Spinal cord (tissue), 10 donors: ENCODE measurements at places on chromosomes 16 and 17.

DNA sequence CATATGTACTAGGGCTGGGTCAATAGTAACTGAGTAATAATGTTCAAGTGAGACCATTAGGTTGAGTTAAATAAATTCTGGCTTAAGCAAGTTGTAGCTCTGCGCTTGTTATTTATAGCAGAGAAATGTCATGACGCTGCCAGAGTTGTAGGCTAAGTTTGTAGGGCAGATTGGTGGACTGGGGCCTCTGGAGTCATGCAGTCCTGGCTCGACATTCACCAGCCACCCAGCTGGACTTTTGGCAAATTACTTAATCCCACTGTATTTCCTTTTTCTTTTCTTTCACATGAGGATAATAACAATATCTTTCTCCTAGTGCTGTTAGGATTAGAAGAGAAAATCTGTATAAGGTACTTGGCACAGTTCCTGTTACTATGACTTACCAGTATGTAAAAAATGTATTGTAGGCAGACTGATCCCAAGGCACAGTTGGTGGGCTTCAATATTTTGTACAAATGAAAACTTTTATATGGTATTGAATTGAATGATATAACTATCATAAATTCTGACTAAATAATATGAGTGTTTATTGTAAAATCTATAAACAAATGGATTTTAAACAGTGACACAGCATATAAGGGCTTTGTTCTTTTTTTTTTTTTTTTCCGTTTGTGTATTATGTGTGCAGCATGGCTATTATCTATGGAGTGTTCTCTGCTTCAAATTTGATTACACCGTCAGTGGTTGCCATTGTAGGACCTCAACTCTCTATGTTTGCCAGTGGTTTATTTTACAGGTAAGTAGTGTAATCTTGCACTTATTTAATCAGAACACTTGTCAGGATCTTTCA, 2.6 kb downstream of the MFSD11 start:
- DNase-seq, result no peak

- no peak for DNase-seq
These were observed 4.6 kb downstream of the TAOK1 start for GRCh38 chr17:29394761-29395160.

- DNase-seq, result no peak
These were observed 2.7 kb upstream of the PDE6G start for GRCh38 chr17:81659038-81659437.

DNA sequence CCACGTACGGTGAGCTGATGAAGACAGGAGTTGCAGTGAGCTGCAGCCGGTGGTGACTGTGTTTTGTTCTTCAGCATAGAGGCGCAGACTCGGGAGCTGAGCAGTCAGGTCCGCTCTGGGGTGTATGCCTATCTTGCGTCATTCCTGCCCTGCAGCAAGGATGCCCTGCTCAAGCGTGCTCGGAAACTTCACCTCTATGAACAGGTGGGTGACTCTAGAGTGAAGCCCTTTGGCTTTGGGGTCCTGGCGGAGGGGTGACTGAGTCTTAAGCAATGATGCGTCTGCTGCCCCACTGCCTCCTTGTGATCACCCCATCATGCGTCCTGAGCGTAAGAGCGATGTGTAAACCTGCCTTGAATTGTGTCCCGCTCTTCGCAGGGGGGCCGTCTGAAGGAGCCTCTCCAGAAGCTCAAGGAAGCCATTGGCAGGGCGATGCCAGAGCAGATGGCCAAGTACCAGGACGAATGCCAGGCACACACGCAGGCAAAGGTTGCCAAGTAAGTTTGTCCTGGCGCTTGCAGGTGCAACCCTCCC, 22.9 kb downstream of the UBN1 start:
- no peak for DNase-seq

DNA sequence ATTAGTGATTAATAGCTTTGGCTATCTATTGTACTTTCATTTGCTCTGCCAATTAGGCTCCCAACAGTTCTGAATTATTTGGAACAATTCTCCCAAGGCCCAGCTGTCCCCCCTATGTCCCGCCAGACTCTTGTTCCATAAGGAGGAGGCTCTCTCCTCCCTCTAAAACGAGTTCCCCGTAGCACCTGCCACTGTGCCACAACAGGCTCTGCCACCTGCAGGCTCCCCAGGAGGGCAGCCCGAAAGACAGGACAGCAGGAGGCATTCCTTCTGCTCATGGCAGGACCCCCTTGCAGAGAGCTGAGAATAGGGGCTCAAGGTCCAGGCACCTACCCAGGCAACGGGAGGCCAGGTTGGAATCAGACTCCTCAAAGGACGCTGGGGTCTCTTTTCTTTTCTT, 9.0 kb downstream of the PITPNM3 start:
- no peak for DNase-seq

GRCh38 chr17:68961214-68961882, 6.2 kb upstream of the ABCA8 start:
- DNase-seq, result no peak

GRCh38 chr16:22300427-22301071, 3.3 kb downstream of the POLR3E start:
- DNase-seq, result peak; percentile 35

- DNase-seq, result no peak
These were observed 9.0 kb upstream of the SEC14L5 start for GRCh38 chr16:4948903-4949766.

GRCh38 chr16:19164285-19164684, 3.8 kb upstream of the SYT17 start:
- no peak for DNase-seq

GRCh38 chr16:6708576-6709215, 623.9 kb upstream of the RBFOX1 start:
- DNase-seq, result no peak

GRCh38 chr16:23172994-23173393, 9.6 kb upstream of the SCNN1G start:
- peak; percentile 47 for DNase-seq

- DNase-seq, result no peak
These were observed 75.0 kb downstream of the USP22 start for GRCh38 chr17:20967776-20968175.

DNA sequence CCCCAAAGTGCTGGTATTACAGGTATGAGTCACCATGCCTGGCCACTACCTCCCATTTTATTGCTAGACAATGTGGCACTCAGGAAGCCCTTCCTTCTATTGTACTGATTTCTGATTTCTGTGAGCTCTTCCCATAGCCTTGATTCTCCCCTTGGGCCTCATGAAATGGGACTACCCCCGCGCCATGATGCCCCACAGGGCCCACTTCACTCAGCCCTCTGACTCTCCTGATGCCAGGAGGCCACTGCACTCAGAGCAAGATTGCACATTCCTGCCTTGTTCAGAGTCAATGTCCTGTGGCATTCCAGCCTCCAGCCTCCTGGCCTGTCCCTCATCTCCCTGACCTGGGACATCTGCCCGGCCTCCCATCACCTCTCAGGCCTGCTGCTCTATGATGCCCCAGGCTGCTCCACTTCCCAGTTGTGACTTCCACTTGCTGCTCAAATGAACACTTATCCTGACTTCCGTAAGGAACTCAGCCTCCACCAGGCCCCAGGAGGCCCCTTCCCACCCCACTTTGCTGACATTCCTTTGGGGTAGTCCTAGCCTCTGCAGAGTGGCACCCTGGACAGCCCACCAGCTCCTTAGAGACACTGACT, 66.6 kb upstream of the KSR1 start:
- DNase-seq, result no peak

DNA sequence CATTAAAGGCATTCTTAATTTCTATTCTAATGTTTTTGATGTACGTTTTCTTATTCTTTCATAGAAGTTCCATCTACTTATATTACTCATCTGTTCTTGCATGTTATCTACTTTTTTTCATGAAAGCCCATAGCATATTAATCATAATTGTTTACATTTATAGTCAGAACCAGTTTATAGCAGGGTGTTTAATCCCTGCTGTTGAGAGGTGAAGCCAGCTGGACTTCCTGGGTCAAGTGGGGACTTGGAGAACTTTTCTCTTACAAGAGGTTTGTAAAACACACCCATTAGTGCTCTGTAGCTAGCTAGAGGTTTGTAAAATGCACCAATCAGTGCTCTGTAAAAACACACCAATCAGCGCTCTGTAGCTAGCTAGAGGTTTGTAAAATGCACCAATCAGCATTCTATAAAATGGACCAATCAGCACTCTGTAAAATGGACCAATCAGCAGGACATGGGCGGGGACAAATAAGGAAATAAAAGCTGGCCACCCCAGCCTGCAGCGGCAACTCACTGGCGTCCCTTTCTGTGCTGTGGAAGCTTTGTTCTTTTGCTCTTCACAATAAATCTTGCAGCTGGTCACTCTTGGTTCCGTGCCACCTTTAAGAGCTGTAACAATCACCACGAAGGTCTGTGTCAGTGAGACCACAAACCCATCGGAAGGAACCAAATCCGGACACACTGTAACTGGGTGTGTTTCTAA, 120.6 kb downstream of the TANC2 start:
- no peak for DNase-seq

- DNase-seq, result peak; percentile 14
These were observed 6.2 kb upstream of the CD300LG start for GRCh38 chr17:43840814-43841213.

DNA sequence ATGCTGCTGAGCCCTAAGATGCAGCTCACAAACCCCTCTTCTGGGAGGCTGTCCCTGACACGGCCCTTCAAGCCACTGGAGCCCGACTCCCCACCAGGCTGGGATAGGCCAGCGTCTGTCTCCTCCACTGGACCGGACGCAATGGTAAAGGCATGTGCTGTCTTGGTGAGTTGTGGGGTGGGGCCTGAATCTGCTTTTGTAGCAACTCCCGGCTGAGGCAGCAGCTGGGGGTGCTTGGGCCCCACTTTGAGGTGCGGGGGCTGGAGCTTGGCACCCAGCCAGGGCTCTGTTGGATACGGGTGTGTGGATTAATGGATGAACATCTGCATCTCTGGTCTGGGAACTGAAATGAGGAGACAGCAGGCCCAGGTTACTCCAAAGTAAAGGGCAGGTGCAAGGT, 3.5 kb upstream of the NLRC3 start:
- no peak for DNase-seq

DNA sequence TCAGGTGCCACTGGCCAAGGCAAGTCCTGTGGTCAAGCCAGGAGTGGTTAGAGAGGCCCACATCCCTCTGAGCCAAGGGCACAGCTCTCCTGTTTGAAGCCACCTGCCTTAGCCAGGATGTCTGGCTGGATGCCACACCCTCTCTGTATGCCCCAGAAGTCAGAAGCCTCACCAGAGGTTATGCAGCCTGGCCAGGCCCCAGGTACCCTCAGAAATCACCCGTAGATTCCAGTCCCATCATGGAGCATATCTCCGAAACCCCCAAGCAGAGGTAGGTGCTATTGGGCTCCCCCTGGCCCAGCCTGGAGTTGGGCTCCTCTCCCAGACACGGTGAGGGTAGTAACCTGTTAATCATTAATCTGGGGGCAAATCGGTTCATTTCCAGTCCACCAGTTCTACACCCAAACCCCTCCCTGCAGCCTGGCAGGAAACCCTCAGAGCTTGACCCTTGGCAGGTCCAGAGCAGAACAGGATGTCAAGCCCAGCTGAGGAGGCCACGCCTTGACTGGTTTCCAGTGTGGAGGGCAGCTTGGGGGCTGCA, 60.6 kb upstream of the TMEM97 start:
- no peak for DNase-seq

DNA sequence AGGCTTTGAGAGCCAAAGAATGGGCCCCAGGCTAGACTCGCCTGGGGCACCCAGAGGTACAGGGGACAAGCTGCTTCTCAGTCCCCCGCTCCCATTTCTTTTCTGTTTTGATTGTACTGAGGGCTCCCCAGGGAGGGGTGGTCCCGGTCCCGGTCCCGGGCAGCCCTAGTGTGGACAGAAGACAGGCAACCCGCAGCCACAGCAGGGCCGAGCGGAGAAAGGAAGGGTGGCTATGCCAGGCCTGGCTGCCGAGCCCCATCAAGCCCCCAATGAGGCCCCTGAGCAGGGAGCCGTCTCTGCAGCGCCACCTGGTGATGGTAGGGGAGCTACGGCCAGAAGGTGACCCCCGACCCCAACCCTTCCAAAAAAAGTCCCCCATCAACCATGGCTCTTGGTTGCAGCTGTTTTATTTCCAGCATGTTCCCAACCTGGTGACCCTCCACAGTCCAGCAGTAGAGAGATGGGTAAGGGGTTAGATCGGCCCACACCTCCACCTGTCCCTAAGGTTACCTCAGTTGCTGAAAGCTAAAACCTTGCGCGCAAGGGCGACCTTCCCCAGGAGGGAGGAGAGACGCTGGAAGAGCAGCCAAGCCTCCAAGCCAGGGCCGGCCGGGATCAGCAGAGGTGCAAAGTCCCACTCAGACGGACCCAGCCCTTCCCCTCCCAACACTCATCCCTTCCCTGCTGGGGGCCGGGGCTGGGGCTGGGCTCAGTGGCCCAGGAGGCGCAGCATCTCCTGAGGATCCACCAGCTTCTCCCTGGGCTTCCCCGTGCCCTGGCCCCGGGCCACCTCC, 2.6 kb upstream of the GRIN2C start:
- DNase-seq, result no peak

DNA sequence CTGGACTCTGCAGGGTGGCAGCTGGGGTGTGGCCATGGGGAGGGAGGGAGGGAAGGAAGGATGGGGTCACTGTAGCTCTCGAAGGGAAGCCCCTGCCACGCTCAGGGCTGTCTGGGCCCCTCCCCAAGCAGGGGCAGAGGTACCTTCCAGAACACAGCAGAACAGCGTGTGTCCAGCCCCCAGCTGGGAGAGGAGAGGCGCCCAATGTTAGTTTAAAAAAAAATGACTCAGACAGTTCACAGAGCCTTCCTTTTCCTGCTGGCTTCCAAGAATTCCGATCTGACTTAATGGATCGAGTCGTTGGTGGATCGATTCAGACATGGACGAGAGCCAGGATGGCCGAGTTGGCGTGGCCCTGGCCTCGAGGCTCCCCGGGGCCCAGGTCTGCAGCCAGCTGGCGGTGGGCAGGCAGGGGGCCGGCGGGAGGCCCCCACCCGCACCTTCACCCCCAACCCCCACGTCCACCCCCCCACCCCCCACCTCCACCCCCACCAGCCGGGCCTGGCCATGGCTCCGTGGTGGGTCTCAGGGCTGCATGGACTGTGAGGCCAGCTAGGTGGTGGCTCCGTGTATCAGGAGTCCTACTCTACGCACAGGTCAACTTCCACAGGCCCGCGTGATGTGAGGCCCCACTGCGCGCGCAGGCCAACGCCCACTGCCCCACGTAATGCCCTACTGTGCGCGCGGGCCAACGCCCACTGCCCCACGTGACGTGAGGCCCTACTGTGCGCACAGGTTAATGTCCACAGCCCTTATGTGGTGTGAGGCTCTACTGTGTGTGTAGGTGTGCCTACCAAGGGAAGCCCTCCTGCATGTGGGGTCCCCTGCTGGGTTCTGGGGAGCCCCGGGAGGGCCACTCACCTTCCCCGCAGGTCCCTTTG, 21.8 kb downstream of the CACNA1H start:
- no peak for DNase-seq

- no peak for DNase-seq
These were observed 12.7 kb downstream of the SCN4A start for GRCh38 chr17:63960006-63960405.
